ENCODE measurements at places on chromosomes 6 and 20.

DNA sequence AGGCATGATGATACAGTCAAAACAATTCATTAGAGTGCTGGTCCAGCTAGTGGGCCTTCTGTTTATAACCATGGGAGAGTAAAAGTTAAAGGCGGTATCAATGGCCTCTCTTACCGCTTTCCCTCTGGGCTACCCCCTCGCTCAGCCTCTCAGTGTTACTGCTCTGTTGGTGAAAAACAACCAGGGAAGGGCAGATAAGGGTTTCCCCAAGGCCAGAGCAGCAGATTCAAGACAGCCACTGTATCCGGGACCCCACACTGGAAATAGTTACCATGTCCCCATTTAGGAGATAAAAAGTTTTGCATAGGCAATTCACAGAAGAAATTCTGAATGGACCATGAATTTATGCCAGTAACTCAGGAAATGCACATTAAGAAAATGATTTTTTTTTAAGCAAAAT is 13.4 kb downstream of the SCGN start:
- no peak for DNase-seq

- no peak for DNase-seq
Measured at GRCh38 chr6:91149956-91150705, 563.3 kb upstream of the MAP3K7 start.

GRCh38 chr6:26350858-26351543 is 14.0 kb upstream of the BTN3A2 start:
- DNase-seq: no peak

- DNase-seq: no peak
Measured at GRCh38 chr6:113461153-113461932, 395.8 kb upstream of the MARCKS start.

DNA sequence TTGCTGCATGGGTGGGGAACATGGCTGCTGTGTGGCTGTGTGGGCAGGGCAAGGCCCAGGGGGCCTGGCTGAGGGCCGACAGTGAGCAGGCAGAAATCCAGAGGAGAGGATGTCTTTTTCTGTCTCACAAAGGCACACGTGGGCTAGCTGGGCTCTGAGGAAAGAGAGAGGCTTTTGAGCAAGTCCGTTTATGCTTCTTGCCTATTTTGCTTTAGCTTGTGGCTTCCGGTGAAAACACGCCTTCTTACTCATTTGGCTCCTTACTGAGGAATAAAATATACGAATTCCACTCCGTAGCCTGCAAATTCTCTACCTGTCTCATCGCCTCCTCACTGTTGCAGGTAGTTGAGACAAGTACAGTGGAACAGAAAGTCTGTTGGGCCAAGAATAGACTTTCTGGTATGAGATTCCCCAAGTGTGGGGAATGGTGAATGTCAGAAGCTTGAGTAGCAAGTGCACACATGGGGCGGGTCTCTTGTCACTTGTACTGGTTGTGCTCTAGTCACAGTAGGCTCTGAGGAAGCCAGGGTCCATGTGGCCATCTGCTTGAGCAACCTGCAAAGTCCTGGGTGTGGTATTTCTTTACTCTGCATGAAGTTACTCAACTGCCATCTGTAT is 28.4 kb downstream of the WRNIP1 start:
- no peak for DNase-seq

DNA sequence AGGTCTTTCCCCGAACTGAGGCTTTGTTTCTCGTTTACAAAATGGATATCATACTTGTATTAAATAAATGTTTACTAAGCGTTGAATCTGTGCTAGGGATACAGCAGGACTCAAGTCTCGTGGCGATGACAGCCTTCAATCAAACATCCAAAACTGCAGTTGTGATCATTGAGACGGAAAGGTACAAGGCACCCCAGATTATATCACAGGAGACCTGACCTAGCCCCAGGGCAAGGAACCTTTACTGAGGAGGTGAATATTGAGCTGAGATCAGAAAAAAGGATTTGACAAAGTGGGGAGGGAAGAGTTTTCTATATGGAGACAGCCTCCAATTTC is 476 bp downstream of the AAR2 start:
- no peak for DNase-seq

DNA sequence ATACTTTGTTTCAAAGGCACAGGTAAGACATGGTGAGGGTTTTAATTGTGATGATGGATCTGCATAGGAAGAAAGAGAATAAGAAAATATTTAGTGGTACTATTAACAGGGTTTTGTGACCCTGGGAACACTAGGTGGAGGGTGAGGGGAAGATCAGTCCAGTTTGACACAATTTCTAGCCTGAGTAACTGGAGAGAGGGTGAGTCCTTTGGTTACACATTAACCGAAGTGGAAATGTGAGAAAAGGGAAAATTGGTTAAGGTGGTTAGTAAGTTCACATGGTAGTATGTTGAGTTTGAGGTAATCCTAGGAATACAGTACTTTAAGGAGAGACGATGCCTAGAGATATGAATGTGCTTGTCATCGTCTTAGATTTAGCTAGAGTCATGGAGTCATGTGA is 54.8 kb upstream of the POU3F2 start:
- DNase-seq: no peak

- no peak for DNase-seq
Measured at GRCh38 chr20:25424536-25424935, 17.1 kb downstream of the GINS1 start.

Measured in vagina (tissue), 2 donors.